Stimulated activated CD4-positive, alpha-beta T cell treated with anti-CD3 and anti-CD28 coated beads, Interleukin-2, amount 100 ng/mL, for 48 hours (primary cell): ENCODE measurements at places on chromosomes 1 and 21.

- DNase-seq, result peak; percentile 91
These were observed 79.0 kb upstream of the NFASC start for GRCh38 chr1:204791453-204792353.

- no peak for DNase-seq
These were observed 135.4 kb upstream of the C8B start for GRCh38 chr1:57101209-57101608.

GRCh38 chr1:44523593-44524591 is 118.8 kb downstream of the RNF220 start:
- no peak for DNase-seq

GRCh38 chr1:235854347-235854746 is 12.4 kb downstream of the LYST start:
- DNase-seq, result no peak

- DNase-seq, result no peak
These were observed 22.6 kb downstream of the MTF1 start for GRCh38 chr1:37836788-37837187.

DNA sequence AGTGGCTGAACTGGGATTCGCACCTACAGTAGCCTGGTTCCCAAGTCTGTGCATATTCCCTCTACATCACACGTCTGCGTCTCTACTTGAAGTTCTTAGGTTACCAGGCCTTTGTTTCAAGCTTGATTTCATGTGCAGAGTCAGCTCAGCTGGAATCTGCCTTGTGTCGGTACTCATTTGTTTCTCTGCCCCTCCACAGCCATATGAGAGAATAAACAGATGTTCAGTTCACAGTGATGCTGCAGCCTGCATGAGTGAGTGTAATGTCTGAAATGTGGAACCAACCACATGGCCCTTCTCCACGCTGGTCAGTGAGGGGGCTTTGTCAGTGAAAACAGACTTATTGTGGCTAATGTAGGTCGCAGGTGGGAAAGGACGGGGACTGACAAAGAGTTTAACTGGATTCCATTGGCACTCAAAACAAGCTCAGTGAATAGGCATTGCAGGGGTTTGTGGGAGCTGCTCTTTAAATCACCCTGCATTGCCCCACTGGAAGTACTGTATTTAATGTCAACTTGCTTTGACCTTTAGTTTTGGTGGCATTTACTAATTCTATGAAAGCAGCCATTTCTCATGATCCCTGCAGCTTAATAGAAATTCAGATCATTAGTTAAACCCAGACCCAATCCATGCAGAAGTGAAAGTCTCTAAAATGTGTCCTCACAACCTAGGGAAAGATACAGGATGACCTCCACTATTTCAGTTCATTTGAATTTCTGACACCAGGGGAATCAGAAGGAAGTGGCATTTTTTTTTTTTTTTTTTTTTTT is 136.4 kb upstream of the FAM78B start:
- DNase-seq, result no peak

GRCh38 chr21:41289431-41289830 is 27.2 kb upstream of the FAM3B start:
- no peak for DNase-seq

DNA sequence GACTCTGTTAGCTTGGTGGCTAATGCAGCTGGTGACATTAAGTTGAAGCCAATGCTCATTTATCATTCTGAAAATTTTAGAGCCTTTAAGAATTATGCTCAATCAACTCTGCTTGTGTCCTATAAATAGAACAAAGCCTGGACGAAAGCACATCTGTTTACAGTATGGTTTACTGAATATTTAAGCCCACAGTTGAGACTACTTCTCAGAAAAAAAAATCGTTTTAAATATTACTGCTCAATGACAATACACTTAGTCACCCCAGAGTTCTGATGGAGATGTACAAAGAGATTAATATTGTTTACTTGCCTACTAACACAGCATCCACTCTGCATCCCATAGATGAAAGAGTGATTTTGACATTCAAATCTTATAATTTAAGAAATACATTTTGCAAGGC is 79.6 kb downstream of the NEGR1 start:
- DNase-seq, result no peak

- no peak for DNase-seq
These were observed 58.1 kb downstream of the PTPN14 start for GRCh38 chr1:214493126-214493796.

DNA sequence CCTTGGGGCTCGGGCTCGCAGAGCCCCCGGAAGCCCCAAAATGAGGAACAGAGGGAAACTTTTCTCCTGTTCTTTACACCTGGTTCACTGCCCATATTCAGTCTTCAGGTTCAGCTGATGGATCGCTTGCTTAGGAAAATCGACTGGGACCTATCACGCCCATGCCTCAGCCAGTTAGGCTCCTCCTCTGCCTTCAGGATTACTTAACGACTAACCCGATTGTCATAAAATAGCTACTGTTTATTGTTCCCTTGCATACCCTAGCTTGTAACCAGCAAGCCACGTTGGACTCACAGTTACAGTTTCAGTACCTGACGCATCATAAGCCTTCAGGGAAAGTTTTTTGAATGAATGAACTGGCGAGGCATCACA is 692 bp downstream of the TARDBP start:
- DNase-seq, result no peak

- no peak for DNase-seq
These were observed 24.8 kb upstream of the MYOCOS start for GRCh38 chr1:171597203-171597602.

DNA sequence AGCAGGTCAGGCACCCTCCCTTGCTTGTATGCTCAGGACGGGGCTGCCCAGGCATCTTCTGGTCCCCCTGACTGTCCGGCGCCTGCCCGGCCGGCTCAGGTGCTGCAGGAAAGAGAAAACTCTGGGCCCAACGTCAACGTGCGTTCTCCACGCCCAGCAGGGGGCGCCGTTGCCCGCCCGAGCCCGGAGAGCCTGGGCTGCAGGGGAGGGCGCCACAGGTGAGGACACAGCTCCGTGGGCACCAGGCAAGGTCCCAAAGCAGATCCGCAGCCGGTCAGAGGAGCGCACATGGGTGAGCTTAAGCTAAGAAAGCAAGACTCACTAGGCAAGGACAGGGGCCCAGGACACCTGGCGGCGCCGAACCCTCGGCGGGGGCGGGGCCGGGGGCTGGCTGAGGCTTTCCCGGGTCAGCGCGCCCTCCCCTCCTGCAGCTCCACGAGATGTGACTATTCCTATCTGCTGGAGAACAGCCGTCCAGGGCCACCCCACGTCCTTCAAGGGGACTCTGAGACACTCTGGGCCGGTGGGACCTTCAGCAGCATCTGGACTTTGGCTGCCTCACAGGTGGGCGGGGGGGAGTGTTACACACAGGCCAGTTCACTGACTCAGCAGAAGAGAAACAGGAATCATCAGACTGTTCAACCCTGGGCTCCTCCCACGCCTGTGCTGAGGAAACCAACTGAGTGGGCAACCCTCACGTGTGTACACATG is 29.3 kb downstream of the KRTAP10-1 start:
- DNase-seq, result peak; percentile 84

- no peak for DNase-seq
These were observed 26.6 kb downstream of the POFUT2 start for GRCh38 chr21:45261093-45261492.

GRCh38 chr1:228081578-228082213 is 812 bp upstream of the ARF1 start:
- DNase-seq, result no peak

GRCh38 chr21:9756677-9757076 is 764.7 kb upstream of the TPTE start:
- DNase-seq, result no peak

DNA sequence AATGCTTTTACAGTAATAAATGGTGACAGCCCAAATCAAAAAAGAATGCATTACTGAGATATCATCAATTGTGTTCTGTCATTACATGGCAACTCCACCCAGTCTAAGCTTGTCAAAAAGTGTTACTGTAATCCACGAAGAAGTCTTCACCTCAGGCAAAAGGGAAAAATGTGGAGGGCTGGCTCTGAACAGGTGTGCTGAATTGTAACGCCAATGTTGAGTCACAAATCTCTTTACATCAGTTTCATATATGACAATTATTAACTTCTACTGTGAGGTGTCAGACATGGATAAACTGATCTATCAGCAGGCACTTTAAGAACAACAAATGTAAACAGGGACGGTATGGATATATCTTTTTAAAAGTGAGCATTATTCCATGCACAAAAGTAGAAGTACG is 98.5 kb upstream of the DMRTA2 start:
- DNase-seq, result no peak

DNA sequence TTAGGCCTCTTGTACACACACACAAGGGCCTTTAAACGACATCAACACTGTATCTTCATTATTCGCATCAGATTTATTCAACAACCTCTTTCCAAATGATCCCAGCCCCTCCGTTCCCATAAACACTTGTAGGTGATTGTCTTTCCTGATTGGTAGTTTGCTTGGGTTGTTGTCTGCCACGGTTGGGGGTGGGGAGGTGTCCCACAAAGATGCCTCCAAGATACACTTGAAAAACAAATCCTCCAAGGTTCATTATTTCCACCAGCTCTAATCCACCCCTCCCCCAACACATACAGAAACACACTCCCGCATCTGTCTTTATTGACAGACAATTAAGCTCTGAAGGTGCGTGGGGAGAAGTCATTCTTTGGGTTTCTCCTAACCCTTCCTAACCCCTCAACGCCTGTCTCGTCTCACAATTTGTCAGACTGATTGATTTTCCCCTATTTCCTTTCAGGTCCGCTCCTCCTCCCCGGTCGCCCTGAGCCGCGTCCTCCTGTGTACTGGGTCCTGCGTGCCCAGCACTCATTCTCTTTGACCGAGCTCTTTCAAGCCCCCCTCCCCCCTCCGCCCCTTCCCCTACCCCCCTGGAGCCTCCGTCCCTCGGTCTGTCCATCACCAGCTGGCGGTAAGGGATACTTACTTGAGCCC is 1.4 kb downstream of the WDR26 start:
- no peak for DNase-seq

DNA sequence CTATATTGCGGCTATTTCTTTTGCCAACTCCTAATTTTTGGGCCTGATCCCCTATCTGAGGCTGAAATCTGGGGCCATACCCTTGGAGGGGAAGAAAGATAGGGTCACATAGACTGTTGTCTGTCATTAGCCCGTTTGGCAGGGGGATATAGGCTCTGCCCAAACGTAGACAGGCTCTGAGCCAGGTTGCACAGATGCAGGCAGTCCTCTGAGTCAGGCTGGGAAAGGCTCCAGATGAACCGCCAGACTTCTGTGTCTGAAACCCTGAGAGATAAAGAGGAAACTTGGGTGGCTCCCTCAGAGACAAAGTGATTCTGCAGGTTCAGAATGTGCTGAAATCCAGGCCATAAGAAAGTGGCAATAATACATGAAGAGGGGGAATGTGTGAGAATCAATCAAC is 4.0 kb upstream of the CAP1 start:
- no peak for DNase-seq

DNA sequence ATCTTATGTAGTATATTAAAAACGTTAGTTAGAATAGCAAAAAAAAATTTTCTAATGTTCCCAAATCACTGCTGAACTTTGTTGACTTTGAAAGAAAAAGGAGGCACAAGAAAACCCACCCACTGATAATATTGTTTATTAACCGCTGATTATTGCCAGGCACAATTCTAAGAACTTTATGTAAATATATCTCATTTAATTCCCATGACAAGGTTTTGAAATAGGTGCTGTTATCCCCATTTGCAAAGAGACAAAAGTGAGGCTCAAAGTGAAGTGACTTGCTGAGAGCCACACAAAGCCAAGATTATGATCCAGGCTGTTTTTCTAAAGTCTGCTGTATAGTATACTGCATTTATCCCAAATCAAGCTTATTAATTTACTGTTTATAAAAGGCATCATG is 56.4 kb downstream of the SASS6 start:
- no peak for DNase-seq

DNA sequence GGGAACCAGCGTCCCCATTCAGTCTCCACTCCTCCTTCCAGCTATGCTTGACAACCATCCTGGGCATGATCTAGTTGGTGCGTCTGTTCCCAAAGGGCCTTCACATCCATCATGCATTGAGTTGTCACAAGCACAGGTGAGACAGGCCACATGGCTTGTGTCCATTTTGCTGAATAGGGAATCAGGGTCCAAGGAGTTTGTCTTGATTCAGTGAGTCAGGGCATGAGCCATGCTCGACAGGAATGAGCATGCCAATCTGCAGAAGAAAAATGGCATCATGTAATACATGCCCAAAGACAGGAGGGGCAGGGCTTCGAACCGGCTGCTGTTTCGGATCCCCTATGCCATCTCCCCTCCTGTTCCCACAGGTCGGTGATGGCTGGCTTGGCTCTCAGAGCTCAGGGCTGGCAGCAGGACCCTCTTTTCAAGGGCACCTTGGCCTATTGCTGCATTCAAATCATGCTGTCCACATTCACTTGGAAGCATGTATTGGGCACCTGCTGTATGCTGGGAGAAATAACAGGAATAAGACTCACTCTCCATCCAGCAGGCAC is 44.5 kb downstream of the PKP1 start:
- DNase-seq, result no peak

DNA sequence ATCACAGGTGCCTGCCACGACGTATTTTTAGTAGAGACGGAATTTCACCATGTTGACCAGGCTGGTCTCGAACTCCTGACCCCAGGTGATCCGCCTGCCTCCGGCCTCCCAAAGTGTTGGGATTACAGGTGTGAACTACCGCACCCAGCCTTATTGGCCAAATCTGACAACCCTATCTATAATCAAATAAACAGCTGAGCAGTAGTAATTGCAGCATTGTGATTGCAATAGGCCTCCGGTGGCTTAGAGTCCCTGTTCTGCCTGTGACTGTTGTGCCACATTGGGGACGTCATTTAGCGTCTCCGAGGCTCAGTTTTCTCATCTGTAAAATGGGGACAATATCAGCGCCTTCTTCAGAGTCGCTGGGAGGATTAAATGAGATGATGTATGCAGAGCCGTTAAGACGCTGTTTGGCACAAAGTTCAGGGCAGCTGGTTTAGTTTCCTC is 569 bp upstream of the CAPN2 start:
- DNase-seq, result no peak

- no peak for DNase-seq
These were observed 10.3 kb downstream of the PMVK start for GRCh38 chr1:154926201-154926600.

DNA sequence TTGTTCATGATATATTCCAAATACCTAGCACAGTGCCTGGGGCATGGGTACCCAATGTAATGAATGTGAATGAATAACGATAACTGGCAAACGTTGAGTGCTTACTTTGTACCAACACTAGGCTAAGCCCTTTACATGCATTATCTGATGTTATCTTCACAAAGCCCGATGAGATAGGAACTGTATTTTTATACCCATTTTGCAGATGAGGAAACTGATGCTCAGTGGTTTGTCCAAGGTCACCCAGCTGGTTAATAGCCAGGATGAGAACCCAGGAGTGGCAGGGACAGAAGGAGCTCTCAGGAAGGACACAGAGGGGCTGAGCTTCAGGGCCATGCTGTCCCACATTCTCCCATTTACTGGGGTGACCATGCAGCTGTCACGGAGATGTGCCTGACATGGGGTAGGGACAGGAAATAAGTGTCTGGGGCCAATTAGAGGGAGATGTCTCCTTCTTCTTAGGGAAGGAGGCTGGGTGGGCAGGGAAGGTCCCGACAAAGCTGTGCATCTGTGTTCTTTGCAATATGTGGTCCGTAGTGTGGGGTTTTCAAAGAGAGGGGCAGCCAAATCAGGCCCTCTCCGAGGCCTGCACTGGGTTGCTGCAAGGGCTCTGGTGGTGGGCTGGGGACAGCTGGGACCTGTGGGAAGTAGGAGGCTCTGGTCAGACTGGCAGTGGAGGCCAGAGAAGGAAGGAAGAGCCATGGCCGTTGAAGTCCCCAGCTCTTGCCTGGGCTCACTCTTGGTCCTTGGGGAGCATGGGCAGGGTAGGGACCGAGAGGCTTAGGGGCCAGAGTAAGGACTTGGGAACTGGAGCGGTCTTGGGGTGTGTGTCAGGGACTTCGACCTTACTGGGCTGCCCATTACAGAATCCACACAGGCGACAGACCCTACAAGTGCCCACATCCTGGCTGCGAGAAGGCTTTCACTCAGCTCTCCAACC is 26.6 kb downstream of the A3GALT2 start:
- no peak for DNase-seq
